ENCODE measurements at places on chromosomes 1 and 21. TPM values are rescaled to one million over a fixed set of nuclear protein-coding genes. Genes with fewer than 3 reads are reported as not detected.

DNA sequence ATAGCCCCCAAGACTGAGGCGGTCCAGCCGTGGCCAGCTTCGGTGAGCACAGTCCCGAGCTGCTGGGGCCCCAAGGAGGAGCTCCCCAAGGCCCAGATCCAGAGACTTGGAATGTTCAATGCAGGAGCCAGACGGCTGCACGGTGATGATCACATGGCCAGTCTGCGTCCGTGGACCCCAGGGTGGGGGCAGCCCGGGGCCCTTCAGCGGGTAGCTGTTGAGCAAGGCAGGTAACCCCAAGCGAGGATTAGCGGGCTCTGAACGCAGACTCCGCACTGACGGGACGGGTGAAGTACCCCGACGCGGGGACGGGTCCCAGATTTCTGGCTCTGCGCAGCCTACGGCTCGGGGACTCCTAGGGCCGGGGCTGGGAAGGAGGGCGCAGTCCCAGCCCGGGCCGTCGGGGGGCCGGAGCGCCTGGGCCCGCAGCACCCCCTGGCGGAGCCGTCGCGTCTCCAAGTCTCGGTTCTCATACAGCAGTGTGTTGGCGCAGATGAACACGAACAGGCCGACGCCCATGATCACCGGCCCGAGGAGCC lies 2.7 kb downstream of the TMEM200B start:
- peak; percentile 94 for DNase-seq

DNA sequence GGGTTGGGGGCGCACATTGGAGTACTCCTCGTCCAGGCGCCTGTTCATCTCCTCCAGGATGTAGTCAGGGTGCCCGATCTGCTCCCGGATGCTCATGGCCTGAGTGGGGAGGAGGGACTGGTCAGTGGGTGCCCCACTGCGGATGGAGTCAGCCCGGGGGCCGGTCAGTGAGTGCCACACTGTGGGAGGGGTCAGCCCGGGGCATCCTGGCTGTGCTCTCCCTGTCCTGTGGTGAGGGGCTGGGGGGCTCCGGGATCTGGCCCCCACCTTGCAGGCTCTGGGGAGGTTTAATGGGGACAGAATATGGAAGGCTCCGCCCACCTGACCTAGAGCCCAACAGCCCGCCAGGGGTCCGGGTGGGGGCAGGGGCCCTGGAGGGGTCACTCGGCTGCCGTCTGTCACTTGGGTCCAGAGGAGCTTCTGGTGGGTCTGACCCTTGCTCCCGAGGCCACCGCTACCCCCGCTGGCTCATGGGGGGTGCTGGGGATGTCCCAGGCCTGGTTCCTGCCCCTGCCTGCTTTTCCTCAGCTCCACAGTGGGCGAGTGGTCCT lies 8.8 kb downstream of the PRXL2B start:
- DNase-seq: peak; percentile 36

GRCh38 chr1:37147906-37148305 lies 113.6 kb upstream of the GRIK3 start:
- DNase-seq: no peak

DNA sequence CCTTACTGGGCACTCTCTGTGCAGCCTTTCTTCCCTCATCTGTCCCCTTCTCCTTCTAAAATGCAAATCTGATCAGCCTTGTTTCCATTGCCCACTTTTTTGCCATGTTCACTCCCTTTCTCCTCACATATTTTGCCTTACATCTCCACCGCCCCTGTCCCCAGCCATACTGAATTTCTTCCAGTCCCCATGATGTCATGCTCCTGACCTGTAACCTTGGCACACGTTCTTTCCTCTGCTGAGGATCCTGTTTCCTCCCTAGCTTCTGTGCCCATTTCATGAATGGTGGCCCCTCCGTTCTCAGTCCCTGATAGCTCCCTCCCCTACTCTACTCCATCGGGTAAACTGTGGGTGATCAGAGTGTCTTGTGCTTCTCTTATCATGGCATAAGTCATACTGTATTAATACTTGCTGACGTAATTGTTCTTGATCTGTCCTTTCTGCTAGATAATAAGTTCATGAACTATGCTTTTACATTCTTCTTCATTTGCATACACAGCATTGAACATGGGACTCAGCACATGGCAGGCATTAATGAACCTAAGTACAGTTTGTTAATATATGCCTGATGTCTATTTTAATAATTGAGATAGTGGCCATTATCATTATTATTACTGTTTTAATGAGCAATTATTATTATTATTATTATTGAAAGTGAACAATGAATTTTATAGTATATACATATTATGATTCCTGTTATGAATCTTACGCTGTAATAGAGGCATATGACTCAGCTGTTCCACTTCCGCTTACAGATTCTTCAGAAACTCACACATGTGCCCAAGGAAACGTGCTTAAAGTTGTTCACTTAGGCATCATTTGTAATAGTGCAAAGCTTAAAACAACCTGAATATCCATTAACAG lies 28.5 kb downstream of the MAP3K21 start:
- DNase-seq: no peak

- no peak for DNase-seq
Measured at GRCh38 chr1:182185842-182186756, 124.6 kb upstream of the ZNF648 start.

- no peak for DNase-seq
Measured at GRCh38 chr1:182809414-182809957, 19.9 kb downstream of the NPL start.

GRCh38 chr1:66532214-66532613 lies 1.7 kb upstream of the SGIP1 start:
- no peak for DNase-seq

- DNase-seq: no peak
Measured at GRCh38 chr1:169511316-169512005, 25.7 kb upstream of the SLC19A2 start.

DNA sequence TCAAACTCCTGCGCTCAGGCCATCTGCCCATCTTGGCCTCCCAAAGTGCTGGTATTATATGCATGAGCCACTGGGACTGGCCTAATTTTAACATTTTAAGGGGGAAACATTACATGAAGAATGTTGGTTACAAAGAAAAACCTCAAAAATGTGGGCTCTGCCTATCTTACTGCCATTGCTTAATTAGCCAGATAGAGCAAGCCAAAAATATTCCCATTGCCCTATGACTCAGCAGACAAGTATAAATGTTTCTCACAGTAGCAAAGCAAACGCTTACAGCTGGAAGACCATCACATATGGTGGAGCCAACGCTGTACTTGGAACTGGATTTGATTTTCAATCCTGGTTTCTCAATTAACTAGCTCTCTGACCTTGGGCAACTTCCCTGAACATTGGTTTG lies 502.0 kb downstream of the SMYD3 start:
- no peak for DNase-seq

GRCh38 chr1:41646186-41646585 lies 161.7 kb upstream of the EDN2 start:
- DNase-seq: peak; percentile 6

DNA sequence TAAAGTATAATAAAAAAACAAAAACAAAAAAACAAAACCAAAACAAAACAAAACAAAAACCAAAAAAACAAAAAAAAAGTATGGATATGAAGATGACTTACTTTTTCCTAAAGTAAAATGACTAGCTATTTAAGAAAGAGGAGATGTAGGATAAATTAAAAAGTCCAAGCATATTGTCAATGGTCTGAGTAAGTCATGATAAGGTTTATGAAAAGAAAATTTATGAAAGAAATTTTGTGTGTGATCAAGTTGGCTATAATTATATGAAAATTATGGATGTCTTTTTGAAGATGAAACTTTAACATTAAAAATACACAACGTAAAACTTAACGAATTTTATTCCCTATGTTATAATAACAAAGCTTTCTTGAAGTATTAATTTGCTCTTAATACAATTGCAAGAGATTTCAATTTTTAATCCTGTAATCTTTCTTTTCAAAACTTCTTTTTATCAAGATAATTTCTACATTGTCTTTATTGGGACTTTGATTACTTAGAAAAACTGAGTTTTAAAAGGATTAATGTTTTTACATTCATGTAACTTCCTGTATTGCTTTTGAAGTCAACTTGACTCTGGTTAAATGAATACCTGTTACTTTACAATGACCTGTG lies 200.9 kb upstream of the IVNS1ABP start:
- DNase-seq: no peak

The CDA gene
- 26.2 TPM for total RNA-seq

The PLPP3 gene
- total RNA-seq: 59.7 TPM

The ZNF697 gene
- 15.6 TPM for total RNA-seq

The CFHR4 gene
- not detected for total RNA-seq
